Retinal pigment epithelial cell (primary cell): ENCODE measurements at places on chromosomes 6 and 20.
A peak's percentile ranks its signal among the peaks of the same experiment; 100 is the strongest.

- DNase-seq = no peak
These were observed 709 bp upstream of the ZNF76 start for GRCh38 chr6:35258858-35259193.

DNA sequence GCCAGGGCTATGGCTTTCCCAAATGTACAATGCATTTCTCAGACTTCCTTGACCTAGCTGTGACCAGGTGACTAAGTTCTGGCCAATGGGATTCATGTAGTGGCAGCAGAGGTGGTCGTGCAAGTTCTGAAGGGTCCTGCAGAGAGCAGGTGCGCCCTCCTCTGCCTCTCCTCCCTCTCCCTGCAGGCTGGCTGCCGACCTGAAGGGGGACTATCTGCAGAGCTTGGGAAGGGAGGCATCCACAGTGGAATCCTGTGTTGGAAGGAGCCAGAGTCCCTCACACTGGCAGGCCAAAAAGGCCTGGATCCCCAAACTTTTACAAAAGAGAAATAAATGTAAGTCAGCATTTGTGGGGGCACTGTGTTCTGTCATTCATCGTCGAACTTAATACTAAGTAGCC lies 66.6 kb downstream of the CDH26 start:
- DNase-seq = no peak

DNA sequence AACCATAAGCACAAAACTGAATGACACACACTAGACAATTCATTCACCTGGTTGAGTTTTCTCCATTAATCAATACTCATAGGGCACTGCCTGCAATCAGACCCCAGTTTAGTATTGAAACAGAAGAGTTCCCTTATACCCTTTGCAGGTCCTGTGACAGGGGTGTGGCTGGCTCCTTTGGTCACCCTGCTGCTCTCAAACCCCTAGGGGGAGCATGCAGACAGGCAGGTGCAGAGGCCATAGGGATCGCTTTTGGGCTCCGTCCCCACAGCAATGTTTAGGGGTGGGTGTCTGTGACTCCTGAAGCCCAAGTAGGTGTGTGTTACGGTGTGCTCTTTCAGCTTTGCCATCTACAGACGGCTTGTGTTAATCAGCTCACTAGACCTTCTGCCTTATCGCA lies 210.4 kb downstream of the CENPW start:
- DNase-seq = no peak

DNA sequence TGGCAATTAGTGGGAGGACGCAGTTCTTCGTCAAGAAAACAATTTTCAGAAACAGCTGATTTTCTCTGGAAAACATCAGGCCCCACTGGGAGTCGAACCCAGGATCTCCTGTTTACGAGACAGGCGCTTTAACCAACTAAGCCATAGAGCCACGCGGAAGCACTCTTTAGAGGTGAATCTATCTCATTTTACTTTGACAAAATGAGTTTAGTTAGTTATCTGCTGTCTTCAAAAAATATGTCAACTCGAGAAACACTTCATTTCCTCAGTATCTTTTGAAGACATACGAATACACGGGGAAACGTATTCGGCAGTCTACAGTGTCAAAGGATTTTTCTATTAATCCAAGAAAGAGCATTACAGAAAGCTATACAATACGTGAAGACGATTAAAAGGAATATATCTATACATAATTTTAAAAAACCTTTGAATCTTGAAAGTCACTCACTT lies 26.7 kb downstream of the GPX6 start:
- peak; percentile 16 for DNase-seq

GRCh38 chr6:97465877-97466561 lies 183.0 kb upstream of the MMS22L start:
- peak; percentile 23 for DNase-seq

- DNase-seq = no peak
These were observed 916 bp downstream of the TRIM27 start for GRCh38 chr6:28922821-28923317.

- DNase-seq = no peak
These were observed 176.1 kb downstream of the EPHA7 start for GRCh38 chr6:93243231-93243778.

DNA sequence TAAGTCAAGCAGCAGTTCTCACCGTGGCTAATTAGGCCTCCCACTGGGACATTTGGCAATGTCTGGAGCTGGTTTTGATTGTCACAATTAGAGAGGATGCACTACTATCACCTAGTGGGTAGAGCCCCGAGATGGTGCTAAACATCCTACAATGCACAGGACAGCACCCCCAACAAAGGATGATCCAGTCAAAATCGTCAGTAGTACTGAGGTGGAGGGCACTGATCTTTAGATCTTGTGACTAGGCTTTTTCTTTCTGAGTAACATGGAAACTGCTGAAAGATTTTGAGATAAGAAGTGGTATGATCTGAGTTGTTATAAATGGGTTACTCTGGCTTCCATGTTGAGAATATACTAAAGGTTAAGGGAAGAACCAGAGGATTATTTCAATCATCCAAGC lies 12.0 kb downstream of the UBD start:
- no peak for DNase-seq

GRCh38 chr20:11090751-11091150 lies 417.0 kb upstream of the JAG1 start:
- DNase-seq = peak; percentile 82

GRCh38 chr6:122461885-122462284 lies 9.7 kb downstream of the SERINC1 start:
- DNase-seq = no peak

DNA sequence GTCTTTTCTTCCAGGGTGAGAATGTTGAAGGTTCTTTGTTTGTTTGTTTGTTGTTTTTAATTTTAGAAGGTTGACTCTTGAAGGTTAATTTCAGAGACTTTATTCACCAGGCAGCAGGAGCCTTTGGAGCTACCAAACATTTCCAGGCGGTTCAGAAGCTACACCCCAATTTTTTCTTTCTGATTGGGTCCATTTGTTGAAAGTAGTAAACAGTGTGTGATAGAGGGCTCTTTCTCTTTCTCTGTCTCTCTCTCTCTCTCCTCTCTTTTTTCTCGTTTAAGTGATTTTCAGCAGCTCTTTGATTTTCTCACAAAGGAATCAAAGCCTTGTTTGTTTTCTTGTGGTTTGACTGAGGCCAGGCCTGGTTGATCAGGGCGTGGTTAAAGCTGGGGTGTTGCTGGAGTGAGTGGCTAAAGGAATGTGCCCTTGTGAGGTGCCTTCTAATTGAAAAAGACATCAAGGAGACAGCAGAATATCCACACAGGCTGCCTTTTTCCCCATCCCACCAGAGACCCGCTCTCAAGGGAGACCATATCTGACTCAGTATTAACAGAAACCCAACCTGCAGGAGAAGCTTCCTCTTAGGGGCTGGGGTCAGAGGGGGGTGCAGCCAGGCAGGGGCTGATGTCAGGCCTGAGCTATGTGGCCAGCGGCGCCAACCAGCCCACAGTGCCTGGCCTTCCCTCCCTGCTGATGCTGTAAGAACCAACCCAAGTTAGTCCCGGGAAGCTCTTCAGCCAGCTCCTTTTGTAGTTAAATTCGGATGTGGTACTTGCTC lies 40.4 kb upstream of the NAA20 start:
- peak; percentile 70 for DNase-seq
